Caco-2 (cell line): ENCODE measurements at places on chromosomes 6 and 20. TPM values are rescaled to one million over a fixed set of nuclear protein-coding genes. Genes with fewer than 3 reads are reported as not detected.

GRCh38 chr20:37901240-37901639 is 1.7 kb upstream of the VSTM2L start:
- DNase-seq: no peak

RNF144B gene
- total RNA-seq: 0.39 TPM in 2 replicates

GRCh38 chr6:168244961-168245551 is 74.5 kb downstream of the DACT2 start:
- no peak for DNase-seq

CALHM4 gene
- total RNA-seq: 1.8 and 3.4 TPM in 2 replicates

DNA sequence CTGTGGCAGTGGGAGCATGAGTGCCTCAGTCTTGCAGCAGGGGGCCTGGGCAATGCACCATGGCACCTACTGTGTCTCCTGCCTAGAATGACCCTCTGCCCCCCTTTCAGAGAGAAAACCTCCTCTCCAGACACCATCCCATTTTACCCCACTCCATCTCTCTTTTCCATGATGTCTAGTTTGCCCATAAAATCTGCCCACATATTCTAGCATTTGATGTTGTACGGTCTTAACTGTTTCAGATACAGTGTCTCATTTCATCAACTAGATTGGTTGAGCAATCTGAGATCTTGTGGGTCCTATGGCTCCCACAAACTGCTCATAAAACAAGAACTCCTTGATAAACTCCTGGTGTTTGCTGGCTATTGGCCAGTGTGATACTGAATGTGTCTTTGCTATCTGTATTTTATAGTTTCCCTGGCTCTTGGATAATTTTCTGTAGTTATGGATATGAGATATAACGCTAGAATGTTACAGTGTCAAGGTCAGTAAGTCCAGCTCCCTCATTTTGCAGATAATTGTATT is 8.1 kb downstream of the PNPLA1 start:
- DNase-seq: no peak

SASH1 gene
- total RNA-seq: 41.7 and 42.0 TPM in 2 replicates

GRCh38 chr6:29696147-29697125 is 15.5 kb upstream of the ZFP57 start:
- DNase-seq: peak; percentile 20

BMP7 gene
- 266 and 317 TPM in 2 replicates for total RNA-seq

GRCh38 chr6:102068349-102068929 is 674.9 kb downstream of the GRIK2 start:
- no peak for DNase-seq

MATN4 gene
- total RNA-seq: not detected in 2 replicates

- no peak for DNase-seq
Observed at GRCh38 chr6:76681781-76682180, 609.3 kb upstream of the IMPG1 start.

DNA sequence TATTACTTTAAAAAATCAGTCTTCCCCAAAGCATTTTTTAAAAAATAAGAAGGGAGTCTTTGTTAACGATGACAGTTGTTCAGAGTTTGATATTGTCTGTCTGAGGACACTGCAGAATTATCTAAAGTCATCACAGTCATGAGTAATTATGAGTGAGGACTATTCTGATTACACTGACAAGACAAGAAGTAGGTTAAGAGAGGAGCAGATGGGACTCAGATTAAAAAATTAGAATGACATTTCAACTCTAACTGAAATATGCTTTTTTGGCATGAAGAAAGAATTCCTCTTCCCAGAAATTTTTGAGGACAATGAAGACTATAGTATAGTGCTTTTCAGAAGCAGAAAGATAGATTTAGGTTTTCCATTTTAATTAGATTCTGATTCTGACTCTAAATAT is 456.5 kb downstream of the EPHA7 start:
- DNase-seq: no peak

HELZ2 gene
- 35.2 and 36.5 TPM in 2 replicates for total RNA-seq

DNA sequence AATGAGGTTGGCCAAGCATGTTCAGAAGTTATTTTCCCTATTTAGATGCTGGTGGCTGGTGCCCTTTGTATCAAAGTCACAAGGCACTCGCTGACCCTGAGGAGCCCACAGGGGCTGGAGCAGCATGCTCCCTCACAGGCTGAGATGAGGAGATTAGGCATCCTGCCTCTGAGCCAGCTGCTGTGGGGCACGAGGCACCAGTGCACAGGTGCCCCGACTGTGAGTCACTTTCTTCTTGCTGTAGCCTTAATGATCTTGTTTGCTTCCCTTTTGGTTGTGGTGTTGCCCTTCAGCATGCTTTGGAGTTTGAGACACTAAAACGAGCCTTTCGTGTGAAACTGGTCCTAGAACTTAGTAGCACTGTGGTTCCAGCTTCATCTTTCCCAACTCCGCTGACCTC is 4.3 kb downstream of the PSMG4 start:
- no peak for DNase-seq

SNAP91 gene
- not detected in 2 replicates for total RNA-seq

DNA sequence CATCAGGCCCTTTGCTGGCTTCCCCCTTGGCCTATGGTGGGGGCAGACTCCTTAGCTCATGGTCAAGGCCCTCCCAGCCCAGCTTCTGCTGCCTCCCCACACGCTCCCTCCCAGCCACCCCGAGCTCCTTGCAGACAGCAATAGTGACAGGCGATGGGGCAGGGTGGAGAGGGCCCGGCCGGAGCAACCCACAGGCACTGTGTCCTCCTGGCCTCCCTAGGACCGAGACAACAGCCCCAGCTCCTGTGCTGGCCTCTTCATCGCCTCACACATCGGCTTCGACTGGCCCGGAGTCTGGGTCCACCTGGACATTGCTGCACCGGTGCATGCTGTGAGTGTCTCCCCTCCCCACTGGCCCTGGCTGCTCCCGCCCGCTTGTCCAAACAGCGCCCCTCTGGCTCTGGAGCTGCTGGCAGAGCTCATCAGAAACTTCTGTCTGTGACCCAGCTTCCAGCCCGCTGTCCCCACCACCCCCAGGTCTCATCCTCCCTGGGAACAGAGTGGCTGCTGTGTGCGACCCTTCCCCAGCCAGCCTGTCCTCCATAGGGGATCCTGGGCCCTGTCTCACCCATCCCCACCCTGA is 21.8 kb downstream of the NPEPL1 start:
- DNase-seq: peak; percentile 52

GRCh38 chr6:23140871-23141270 is 571.5 kb downstream of the HDGFL1 start:
- DNase-seq: no peak

DNA sequence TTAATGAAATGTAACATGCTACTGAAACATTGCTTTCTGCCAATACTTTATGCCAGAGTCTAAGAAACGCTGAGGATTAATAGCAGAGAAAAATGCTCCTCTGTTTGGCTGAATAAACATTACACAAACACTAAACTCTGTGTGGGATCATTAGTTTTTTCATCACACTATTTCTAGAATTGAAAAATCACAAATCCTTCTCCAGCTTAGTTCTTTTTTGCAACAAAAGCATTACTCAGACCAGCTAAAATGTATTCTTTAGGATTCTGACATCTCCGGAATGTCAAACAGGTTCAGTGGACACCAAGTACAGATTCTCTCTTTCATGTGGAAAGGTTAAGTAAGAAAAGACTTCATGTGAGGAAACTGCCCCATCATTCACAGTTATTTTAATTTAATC is 226.9 kb downstream of the SIM1 start:
- no peak for DNase-seq

- no peak for DNase-seq
Observed at GRCh38 chr6:4592026-4592425, 184.2 kb upstream of the CDYL start.

DNA sequence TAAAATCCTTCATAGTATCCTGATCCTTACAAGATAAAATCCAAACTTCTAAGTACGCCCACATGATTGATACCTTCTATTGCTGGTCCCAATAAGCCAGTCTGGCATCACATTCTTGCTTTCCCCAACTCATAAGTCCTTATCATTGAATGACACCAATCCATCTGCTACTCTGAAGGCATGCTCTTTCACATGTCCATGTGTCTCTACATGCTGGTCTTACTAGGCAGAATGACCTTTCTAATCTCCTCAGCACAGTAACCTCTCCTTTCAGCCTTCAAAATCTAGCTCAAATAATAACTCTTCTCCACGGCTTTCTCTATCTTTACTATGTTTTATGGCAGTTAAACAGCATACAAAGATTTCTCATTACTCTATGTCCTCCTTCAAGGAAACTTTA is 71.1 kb downstream of the ASCC3 start:
- DNase-seq: no peak

DSP gene
- total RNA-seq: 191 and 193 TPM in 2 replicates

GRCh38 chr6:4125933-4126864 is 9.2 kb downstream of the ECI2 start:
- peak; percentile 46 for DNase-seq

DNA sequence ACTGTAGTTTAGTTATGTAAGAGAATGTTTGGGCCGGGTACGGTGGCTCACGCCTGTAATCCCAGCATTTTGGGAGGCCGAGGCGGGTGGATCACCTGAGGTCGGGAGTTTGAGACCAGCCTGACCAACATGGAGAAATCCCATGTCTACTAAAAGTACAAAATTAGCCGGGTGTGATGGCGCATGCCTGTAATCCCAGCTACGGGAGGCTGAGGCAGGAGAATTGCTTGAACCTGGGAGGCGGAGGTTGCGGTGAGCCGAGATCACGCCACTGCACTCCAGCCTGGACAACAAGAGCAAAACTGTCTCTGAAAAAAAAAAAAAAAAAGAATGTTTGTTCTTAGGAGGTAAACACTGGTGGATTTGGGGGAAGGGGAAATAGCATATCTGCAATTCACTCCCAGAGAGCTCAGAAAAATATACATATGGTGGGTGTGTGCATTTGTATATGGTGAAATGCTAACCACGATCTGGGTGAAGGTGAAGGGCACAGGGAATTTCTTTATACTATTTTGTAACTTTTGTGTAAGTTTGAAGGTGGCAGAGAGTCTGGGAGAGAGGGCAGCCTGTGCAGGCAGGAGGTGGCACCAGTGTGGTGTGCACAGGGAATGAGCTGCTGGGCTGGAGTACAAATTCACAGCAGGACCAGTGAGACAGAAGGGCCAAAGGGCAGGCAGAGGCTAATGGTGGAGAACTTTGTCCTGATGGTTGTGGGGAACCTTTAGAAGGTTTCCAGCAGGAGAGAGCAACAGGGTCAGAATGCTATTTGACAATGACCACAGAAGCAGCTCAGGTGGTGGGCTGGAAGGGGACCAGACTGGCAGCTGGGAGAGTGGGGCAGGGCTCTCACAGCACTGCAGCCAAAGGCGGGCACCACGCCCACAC is 42.4 kb downstream of the SSR1 start:
- DNase-seq: no peak

- peak; percentile 85 for DNase-seq
Observed at GRCh38 chr6:27668442-27669294, 195.8 kb upstream of the ZNF184 start.

WASF1 gene
- total RNA-seq: 7.3 and 7.4 TPM in 2 replicates

SLC13A3 gene
- total RNA-seq: 0.30 and 0.39 TPM in 2 replicates

DNA sequence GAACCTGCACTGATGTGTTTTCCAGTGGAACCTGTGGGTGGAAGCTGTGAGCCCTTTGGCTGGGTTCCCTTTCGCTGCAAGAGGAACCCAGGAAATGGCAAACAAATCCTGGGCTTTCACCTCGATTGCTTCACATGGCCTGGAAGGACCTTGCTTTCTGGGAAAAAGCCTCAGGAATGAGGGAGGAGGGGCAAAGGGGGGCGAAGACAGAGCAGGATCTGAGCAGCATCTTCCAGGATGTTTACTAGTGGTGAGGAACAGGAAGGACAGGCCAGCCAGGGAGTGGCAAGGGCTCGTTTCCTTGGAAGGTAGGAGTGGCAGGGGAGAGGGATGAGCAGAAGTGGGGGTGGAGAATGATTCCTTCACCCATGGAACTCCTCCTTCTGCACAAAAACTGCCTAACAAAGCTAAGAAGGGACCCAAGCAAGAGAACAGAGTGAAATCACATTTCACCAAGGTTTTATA is 5.9 kb downstream of the SLC2A10 start:
- peak; percentile 68 for DNase-seq

DNA sequence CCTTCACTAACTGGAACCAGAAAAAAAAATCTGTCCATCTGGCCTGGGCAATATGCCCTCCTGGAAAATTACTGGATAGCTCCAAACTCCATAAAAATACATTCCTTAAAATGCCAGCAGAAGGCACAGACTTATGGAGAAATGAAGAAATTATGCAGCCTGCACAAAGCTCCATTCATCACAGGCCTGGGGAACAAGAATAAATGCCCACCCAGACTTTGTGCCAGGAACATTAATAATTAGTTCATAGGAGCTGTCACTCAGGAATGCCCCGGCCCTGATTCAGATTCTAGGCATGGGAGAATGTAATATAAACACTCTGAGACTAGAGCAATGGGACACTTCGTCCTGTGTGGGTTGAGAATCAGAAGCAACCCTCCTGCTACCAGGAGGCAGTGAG is 199.3 kb downstream of the OTOR start:
- no peak for DNase-seq

NFKBIL1 gene
- total RNA-seq: 14.7 and 17.4 TPM in 2 replicates

GRCh38 chr6:7848229-7848628 is 62.4 kb downstream of the TXNDC5 start:
- DNase-seq: no peak

TNXB gene
- 2.7 and 3.9 TPM in 2 replicates for total RNA-seq

DNA sequence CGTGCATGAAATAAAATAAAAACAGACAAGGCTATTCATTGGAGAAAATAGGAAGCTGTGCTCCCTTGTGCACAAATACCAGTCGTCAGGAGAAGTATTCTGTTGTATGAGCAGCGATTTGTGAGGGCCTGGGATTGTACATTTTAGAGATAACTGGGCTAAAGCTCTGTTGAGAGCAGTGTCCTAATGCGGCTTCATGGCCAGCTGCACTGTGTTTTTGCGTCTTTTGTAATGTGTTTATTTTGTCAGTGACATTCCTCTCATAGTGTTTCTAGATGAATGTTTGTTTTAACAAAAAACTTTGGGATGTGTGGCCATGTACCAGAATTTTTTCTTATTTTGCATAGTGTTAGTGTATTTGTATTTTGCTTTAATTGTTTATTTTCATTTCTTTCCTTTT is 14.8 kb downstream of the ERMARD start:
- no peak for DNase-seq

DNA sequence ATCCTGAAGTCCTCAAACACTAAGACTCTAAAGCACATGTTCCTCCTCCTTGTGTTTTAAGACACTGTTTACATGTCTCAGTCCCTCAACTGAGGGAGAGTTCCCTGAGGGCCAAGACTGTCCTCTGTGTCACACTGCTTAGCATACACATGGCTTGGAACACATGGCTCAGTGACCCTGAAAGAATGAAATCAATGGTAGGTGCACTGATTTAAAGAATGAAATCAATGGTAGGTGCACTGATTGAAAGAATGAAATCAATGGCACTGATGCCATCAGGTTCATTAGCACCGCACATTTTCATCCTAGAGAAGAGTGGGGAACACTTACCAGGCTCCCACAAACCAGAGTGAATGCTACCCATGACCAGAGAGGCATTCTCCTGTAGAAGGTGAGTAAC is 9.8 kb downstream of the TOMM34 start:
- DNase-seq: no peak

GRCh38 chr20:10651227-10651990 is 22.4 kb downstream of the JAG1 start:
- DNase-seq: no peak
